NCI-H526 treated with DMSO at 0.1 percent for 48 hours (cell line): ENCODE measurements at places on chromosomes 2 and 18.
A peak's percentile ranks its signal among the peaks of the same experiment; 100 is the strongest.

DNA sequence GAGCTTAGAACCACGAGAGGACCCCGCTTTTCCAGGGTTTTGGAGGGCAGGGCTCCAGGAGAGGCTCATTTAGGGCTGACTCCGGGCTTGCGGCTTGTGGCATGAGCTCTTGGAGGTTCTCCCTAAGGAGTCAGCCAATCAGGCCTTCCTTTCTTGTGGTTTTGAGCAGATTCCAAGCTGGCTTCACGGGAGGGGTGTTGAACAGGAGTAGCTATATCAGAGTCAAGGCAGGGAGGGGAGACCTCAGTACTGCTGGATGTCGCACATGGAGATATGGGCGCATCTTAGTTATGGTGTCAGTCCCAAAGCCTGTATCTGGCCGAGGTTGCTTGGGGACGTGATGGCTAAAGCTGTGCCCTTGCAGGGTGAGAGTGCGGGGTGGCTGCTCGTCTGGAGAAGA lies 98.6 kb downstream of the AGAP1 start:
- no peak for DNase-seq

- DNase-seq: peak; percentile 26
Measured at GRCh38 chr18:63119647-63120046, 199.9 kb downstream of the BCL2 start.

DNA sequence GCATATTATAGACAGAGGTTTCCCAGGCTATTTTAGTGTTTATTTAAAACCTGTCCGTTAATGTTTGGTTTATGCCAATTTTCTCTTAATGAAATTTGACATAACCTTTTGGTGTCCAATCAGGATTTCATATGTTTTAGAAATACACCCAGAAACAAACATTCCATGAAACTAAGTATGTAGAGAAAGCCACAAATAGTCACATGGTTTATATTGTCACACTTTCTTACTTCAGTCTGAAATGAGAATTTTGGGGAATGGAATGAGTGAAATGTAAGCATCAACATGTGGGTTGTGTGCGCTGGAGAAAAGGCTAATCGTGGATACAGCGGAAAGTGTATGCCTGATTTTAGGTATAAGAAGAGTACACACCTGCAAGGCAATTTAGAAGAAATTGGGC lies 277.0 kb upstream of the RAB12 start:
- DNase-seq: no peak

DNA sequence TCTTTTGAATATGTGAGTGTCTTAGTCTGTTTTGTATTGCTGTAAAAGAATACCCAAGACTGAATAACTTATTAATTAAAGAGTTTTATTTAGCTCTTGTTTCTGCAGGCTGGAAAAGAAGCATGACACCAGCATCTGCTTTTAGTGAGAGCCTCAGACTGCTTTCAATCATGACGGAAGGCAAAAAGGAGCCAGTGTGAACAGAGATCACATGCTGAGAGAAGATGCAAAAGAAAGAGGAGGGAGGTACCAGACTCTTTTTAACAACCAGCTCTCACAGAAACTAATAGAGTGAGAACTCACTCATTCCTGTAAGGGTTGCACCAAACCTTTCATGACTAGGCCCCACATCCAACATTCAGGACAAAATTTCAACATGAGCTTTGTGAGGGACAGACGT lies 101.6 kb upstream of the HNMT start:
- no peak for DNase-seq

DNA sequence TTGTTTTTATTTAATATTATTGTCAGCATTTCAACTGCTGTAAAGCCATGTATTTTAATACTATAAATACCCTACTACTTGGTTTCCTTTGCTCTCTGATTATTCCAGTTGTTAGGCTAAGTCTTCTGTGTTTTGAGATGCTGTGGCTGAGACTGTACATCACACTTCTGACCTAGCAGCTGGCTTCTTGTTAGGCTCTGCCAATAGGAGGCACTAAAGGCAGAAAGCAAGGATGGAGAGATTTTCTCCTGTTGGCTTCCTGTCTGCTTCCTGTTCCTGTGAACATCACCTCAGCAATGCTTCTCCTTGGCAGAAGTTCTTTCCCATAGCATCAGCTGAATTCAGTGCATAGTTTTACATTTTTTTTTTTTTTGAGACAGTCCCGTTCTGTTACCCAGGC lies 68.3 kb upstream of the YPEL5 start:
- no peak for DNase-seq

- DNase-seq: peak; percentile 73
Measured at GRCh38 chr2:113198790-113199612, 25.2 kb downstream of the PSD4 start.

GRCh38 chr2:108128249-108128648 lies 111.5 kb upstream of the SULT1C3 start:
- DNase-seq: no peak

- no peak for DNase-seq
Measured at GRCh38 chr2:112001136-112001715, 53.8 kb upstream of the TMEM87B start.

DNA sequence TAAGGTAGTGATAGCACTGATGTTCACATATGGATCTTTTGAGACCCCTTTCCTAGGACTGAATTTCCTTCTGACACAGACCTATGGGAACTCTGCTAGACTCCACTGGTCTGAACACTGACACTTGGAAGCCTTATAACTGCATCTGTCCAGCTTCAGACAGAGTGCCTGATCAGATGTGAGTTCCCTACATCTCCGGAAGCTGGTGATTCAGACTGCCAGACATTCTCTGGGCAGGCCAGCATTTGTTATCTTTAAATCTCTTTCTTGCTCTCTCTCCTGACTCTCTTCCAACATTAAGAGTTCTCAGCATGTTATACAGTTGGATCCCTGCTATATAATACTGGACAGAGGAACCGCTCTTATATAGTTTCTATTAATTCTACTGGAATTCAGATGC lies 408.5 kb downstream of the ZEB2 start:
- no peak for DNase-seq

DNA sequence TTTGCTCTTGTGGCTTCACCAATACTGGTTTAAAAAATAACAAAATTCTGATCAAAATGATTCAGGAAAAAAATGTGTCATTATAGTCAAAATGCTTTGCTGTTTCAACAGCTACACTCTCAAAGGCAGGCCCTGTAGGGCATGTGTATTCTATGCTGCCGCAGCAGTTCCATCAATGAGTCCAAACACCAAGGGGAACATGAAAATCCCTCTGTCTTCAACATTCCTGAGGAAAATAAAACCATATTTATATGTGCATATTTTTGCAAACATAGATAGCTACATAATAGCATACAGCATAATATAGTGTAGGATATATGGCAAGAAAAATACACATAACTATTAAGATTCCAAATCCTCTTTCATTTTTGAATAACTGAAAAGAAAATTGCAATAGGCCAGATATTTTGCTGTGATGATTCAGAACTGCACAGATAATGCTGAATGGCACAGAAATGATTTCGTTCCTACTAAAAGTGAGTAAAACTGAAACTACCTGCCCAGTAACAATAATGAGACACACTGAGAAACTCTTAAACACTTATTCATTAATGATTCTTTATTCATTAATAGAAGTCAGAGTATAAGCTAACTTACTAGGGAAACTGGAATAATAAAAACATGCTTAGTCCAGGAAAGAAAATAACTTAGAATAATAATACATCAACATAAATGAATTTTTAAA lies 343.8 kb downstream of the SUCLG1 start:
- DNase-seq: no peak

DNA sequence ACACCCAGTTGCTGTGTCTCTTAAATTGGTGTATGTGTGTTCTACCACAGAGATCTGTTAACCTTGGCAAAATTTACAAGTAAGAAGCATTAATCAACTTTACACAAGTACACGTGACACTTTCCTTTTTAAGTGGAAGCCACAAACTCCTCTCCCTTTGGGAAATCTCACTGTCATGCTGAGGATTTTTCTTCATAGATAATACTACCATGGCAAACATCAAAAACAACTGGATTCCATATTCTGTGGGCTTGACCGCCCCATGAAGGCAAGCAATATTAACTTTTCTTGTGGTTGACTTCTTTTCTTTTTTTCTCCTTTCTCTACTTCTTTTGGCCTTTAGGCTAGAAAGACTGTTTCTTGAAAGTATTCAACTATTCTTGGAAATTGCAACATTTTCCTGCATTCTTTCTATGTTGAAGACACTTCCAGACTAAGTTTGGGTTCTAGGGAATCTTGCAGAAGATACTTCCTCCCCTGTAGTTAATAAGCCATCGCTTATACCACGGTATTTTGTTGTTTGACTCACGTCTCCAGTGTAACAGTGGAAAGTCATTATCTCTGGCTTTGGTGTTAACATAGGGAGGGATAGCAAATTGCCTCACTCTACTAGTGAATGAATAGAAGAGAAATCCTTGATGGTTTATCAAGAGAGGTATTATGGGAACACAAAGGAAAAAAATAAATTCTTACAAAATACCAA lies 79.5 kb downstream of the SLC8A1 start:
- DNase-seq: no peak

GRCh38 chr2:85131116-85131515 lies 2.1 kb upstream of the TCF7L1 start:
- no peak for DNase-seq

GRCh38 chr2:208479342-208479741 lies 72.8 kb downstream of the PTH2R start:
- DNase-seq: no peak

DNA sequence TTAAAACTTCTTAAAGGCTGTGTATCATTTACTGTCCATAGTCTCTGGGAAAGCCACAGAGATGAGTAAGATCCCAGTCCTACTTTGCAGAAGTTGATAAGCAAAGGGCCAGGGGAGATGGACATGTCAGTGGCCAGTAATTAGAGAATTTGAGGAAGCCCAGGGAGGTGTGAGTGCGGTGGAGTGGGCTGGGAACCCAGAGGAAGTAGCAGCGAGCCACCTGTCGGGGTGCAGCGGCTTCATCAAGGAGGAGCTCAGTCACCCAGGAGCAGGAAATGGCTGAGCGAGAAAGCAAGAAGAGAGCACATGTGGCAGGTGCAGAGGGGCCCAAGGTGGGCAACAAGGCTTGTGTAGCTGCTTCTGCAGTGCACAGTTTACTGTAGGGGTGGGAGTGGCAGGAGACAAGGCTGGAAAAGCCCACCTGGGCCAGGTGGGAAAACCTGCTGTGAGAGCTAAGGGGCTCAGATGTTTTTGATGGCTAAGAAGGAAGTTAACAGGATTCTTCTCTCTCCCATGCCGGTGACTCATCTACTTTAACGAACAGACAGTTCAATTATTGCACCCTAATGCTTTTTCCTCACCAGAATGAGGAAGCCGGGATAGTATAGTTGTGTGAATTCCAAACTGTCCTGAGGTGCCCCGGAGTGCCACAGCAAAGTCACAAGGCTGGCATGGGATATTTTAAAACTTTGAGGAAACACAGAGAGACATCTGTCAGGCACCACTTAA lies 34.8 kb upstream of the MGAT5 start:
- no peak for DNase-seq

GRCh38 chr2:48902521-48902920 lies 147.0 kb upstream of the LHCGR start:
- DNase-seq: no peak

GRCh38 chr2:159753797-159754196 lies 41.5 kb downstream of the MARCHF7 start:
- no peak for DNase-seq

DNA sequence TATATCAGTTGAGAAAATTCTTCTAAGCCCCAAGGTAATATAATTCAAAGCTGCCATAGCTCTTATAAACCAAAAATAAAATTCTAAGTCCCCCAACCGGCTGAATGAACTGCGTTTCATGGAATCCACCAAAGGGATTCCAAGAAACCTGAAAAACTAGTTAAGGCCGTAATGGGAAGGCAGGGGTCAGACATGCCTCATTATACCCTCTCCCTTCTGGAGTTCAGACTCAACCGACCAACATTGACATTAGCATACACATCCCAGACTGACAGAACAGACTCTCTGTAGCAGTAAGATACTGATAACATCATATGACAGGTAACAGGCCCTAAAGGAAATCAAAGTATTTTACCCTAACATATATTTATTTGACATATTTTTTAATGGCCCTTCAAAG lies 31.4 kb upstream of the PHLPP1 start:
- no peak for DNase-seq

DNA sequence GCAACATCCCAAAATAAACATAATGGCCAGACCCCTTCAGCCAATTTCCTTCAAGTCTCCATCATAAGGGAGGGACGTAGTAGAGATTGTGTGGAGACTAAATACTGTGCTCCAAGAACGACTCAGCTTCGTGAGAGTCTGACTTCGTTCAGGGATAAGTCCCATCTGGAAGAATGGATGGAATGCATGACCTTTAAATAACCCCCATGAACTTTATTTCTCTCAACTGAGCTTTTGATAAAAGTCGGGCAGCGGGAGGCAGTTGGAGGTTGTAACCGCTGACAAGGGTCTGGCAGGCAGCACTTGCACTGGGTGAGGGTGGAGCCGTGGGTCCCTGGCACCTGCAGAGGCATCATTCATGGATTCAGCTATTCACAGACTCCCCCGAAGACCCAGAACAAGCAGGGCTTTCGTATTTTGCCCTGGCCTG lies 115.9 kb downstream of the ZFP36L2 start:
- DNase-seq: no peak

DNA sequence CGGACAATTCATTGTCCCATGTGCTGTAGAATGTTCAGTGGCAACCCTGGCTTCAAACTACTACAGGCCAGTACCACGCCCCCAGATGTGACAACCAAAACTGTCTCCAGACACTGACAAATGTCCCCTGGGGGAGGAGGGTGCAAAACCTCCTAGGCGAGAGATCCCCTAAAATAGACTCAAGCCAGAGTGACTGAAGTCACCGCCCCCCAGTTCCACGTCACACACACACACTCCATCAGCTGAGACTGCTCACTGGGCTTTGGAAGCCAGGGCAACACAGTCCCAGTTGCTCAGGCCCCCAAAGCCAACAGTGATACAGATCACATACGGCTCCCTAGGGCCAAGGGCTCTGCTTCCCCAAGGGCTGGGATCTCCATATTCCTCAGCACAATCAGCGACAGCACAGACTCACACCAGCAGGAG lies 19.1 kb downstream of the HDAC4 start:
- DNase-seq: no peak

- DNase-seq: no peak
Measured at GRCh38 chr18:75124551-75124950, 84.4 kb downstream of the PTGR3 start.

DNA sequence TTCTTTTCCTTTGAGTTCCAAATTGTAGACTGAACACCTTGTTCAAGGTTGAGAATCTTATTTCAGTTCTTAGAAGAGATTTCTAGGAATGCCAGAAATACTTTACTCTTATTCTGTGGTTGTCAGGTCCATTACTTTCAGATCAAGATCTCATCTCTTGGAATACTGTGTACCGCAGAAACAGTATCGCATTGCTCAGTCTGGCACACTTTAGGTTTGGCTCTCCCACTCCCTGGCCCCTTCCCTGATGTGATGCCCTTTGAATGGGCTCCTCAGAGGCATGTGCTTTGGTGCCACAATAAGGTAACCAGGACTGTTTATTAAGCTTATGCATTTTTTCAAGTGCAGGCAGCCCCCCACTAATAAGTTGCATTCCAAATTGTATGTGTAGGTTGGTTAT lies 244.7 kb upstream of the FOSL2 start:
- DNase-seq: no peak

- no peak for DNase-seq
Measured at GRCh38 chr2:228699888-228700287, 518.4 kb upstream of the SPHKAP start.

- DNase-seq: no peak
Measured at GRCh38 chr2:219497495-219498279, 1.0 kb upstream of the GMPPA start.
